ENCODE measurements at places on chromosomes 5 and 9.

- peak; percentile 65 for DNase-seq
Measured at GRCh38 chr5:62143268-62144229, 162.5 kb upstream of the KIF2A start.

- DNase-seq: no peak
Measured at GRCh38 chr5:16805486-16805885, 130.6 kb downstream of the MYO10 start.

DNA sequence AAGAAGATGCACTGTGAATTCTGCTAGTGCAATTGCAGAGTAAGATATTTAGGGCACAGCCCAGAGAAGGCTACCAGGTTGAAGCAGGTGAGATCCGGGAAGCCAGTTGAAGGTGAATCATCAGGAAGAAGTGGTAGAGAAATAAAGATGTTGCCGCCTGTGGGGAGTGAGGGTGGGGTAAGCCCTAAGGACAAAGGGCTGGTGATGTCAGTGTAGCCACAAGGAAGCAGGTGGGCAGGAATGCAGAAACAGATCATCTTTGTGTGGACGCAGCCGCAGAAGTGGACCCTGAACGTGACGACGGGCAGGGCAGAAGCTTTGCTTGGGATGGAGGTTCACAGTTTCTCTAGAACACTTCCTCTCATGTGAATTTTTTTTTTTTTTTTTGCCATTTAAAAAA lies 164.2 kb downstream of the ACTL7B start:
- no peak for DNase-seq

DNA sequence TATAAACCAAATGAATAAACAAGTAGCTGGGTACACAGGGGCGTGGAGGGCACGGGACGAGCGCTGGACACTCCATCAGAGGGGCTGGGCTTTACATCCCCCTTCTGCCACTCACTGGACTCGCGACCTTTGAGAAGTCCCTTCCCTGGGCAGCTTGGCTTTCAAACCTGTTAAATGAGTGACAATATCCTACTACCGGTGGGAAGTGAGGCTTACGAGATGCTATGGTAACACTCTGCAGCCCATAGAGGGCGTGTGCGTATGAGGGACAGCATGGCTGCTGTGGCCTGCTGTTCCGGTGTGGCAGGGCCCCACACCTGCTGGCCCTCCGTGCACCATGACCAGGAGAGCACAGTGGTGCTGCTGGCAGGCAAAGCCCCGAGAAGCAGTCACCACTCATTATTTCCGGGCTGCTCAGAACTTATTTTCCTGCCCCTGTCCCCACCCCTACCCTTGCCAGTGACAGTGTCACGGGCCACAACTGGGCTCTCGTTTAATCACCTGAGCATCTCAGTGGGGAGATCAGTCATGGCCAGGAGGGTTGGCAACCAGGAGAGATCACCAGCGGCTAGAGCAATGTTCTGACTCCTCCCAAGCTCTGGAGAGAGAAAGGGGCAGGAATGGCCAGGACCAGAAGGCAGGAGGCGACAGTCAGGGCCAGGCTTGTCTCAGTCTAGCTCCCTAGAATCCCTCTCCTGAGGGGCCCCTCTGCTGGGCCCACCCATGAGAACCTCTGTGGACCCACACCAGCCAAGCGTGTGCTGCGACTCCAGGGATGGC lies 10.5 kb downstream of the CLTB start:
- no peak for DNase-seq

DNA sequence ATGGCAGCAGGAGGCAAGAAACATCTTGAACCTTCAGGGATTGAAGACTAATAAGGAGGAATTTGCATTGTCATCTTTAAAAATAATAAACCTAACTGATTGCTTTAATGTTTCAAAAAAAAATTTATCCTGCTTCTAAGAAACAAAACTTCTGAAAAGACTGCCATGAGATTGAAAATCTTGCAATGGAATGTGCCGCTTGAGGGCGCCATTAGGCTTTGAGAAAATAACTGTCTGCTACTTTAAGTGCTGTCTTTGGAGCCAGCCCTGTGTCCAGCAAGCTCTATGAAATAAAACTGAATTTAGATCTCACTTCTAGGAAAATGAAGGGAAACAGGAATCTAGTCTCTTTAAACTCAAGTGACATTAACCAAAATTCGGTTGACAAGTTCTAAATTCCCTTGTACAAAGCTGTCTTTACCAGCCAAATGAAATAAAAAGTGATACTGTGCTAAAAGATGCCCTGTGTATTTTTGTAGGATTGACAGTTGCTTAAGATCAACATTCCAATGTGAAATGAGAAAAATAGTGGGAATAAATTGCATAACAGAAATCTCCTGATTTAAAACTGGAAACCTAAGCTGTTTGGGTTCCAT lies 79.4 kb downstream of the ESM1 start:
- DNase-seq: peak; percentile 37

DNA sequence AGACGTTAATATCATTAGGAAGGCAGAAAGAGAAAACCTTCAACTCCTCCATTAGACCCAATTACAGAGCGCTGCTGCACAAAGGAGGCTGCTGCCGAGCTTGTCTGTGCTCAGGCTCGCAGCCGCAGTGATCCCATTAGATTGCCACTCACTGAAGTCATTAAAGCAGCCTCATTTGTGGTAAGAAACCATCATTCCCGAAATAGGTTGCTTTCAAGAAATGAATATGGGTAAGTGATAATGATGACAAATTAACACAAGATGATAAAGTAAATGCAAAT lies 137.2 kb downstream of the CAVIN4 start:
- peak; percentile 16 for DNase-seq

DNA sequence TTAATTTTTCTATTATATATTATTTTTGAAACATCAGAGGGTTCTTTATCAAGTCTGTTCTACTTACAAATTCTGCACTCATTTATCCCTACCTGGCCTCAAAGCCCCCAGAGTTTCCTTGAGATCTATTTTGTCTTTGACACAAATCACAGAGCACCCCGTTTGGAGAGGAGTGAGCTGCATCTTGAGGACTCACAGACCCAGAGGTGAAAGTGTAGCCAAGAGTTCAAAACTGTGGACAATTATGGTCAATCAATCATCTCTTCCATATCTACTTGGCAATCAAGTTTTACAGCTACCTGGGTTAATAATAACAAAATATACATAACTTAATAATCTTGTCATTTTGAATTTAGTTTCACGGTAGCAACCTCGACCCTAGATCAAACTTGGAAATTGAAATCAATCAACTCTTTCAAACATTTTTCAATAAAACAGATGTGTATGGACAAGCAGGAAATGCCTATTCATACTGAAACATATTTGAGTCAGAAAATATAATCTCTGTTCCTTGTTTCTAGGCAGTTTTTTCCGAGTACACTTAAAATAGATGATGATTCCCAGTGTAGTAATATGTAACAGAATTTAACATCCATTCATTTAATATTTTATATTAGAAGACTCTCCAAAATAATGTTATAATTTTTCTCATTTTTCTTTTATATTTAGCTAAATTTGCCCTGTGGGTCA lies 13.7 kb upstream of the SYK start:
- no peak for DNase-seq

DNA sequence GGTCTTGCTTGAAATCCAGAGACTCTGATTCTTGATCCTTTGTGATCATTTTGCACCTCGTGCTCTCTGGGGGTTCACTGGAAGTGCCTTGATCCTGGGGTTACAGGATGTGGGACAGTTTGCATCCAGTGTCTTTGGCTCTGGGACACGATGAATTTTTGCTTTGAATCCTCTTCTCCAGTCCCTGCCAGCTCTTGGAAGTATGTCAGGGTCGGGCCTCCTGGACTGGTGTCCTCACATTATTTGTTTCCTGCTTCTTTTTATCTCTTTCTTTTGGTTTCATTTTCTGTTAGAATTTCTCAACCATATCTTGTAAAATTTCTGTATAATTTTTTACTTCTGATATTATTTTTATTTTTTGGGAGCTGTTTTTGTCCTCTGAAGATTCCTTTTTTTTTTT lies 34.2 kb downstream of the SECISBP2 start:
- no peak for DNase-seq

GRCh38 chr5:136042665-136043121 lies 13.9 kb downstream of the TGFBI start:
- DNase-seq: no peak

DNA sequence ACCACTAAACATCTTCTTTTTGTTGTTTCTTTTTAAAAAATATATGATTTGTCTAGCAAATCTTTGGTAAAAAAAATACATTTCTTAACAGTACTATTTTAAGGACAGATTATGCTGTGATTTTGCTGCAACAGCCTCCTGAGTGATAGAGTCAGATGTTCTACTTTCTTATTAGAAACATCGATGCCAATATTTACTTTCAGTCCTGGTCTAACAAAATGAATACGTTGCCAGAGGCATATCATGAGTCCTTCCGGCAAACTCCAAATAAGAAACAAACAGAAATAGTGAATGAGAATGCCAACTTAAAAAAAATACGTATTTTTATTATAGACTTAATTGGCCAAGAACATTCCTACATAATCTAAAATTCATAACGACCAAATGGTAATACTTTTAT lies 371.5 kb downstream of the ADGRV1 start:
- DNase-seq: no peak

- DNase-seq: no peak
Measured at GRCh38 chr5:151741678-151742423, 16.6 kb downstream of the ATOX1 start.

DNA sequence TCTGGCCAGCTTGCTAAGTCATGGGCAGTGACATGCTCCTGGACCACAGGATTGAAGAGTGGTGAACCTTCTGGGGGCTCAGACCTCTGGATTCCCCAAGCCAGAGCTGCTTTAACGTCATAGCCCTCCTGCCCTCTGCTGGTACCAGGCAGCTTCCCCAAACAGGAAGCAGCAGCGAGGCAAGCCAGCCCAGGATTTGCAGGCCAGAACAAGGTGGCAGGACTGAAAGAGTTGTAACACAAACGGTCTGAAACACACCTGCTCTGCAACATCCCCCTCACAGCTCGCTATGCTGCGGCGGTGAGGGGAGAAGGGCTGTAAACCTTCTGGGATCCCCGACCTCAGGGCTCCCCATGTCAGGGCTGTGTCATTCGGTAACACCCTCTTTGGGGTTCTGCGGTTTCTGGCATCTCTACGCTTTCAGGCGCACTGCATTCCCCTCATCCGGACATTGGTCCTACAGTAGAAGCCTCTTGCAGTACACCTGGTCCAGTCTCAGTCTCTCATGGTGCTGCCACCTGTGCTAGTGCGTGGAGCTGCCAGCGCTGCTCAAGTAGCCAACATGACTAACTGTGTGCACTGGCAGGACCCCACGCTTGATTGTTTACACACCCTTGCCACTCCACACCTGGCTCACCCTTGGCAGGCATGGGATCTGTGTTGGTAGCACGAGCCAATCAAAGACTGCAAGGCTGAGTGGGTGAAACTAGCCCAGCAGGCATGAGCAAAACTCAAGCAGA lies 893.3 kb downstream of the PTPRD start:
- no peak for DNase-seq

DNA sequence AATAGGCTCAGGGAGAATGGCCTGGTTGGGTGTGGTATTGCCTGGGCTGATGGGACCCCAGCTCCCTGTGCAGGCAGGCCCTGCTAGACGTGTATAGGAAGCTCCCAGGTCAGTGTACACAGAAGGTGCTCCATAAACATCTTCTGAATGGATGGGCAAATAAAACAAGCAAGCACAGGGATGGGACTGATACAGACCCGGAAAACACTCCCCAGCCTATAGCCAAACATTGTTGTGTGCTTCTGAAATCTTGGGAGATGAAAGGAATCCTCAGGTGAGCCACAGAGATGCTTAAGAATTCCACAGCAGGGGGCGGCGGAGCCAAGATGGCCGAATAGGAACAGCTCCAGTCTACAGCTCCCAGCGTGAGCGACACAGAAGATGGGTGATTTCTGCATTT lies 151.8 kb downstream of the ENTREP1 start:
- no peak for DNase-seq

GRCh38 chr9:125536167-125536772 lies 170.7 kb downstream of the MAPKAP1 start:
- no peak for DNase-seq

DNA sequence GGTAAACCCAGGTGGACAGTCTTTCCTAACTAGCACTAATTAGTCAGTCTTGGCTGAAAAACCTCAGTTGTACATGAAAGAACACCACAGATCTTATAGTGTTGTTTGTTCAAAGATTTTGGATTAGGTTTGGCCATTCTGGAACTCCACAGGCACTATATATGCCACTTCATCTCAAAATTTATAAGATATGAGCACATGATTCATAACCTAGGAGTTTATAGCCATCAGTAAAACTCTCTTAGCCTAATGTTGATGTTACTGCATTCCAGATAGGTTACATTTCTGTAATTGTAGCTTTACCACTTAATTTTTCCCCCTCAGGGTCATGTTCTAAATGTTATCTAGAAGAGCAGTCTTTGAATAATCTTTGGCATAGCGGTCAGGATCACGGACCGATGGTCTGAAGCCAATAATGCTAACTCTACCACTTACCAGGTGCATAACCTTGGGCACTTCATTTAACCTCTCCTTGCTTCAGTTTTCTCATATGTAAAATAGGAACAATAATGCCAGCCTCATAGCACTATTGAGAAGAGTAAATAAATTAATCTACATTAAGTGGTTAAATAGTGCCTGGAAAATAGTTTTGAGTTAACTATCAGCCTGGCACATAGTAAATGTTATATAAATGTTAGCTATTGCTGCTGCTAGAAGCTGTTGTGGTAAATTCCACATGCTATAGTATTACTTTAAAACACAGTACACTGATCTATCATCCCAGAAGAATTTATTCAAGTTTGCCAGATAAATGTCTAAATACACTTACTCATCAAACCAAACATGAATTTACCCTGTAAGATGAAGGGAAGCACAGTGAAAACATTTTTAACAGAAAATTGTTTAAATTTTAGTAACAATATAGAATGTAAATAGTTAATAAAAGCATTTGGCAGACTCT lies 743.9 kb downstream of the NR2F1-AS1 start:
- no peak for DNase-seq

- no peak for DNase-seq
Measured at GRCh38 chr9:14497476-14497875, 183.5 kb upstream of the NFIB start.

DNA sequence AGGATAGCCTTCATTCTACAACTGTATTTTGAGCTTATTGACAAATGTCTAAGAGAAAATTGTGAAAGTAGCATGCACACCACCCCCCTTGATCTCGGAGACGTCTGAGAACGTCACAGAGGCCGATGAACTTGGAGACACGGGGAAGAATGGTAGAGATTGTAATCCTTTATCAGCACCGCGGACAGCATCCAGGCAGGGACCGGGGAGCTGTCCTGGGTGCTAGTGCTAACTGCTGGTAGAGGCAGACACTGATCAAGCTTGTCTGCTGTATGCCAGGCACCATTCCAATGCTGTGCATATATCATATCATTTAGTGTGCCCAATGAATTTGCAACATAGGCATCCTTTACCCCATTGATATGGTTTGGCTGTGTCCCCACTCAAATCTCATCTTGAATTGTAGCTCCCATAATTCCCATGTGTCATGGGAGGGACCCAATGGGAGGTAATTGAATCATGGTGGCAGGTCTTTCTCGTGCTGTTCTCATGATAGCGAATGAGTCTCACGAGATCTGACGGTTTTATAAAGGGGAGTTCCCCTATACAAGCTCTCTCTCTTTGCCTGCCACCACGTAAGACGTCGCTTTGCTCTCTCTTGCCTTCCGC lies 98.8 kb downstream of the LHX2 start:
- no peak for DNase-seq

Data from hippocampal formation (tissue), 2 donors.